Stimulated activated CD8-positive, alpha-beta memory T cell treated with anti-CD3 and anti-CD28 coated beads, Interleukin-4, amount 100 ng/mL, for 1 hour (primary cell): ENCODE measurements at places on chromosomes 7 and 10.

- DNase-seq = no peak
Measured at GRCh38 chr10:21516242-21517131, 9.0 kb downstream of the SKIDA1 start.

DNA sequence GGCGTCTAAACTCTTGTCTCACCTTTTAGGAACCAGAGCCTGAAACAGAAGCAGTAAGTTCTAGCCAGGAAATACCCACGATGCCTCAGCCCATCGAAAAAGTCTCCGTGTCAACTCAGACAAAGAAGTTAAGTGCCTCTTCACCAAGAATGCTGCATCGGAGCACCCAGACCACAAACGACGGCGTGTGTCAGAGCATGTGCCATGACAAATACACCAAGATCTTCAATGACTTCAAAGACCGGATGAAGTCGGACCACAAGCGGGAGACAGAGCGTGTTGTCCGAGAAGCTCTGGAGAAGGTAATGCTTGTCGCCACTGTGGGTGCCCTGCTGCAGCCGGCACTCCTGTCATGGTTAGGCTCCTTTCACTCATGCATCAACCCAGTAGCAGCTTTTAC lies 113.1 kb downstream of the ZMYND11 start:
- DNase-seq = no peak

DNA sequence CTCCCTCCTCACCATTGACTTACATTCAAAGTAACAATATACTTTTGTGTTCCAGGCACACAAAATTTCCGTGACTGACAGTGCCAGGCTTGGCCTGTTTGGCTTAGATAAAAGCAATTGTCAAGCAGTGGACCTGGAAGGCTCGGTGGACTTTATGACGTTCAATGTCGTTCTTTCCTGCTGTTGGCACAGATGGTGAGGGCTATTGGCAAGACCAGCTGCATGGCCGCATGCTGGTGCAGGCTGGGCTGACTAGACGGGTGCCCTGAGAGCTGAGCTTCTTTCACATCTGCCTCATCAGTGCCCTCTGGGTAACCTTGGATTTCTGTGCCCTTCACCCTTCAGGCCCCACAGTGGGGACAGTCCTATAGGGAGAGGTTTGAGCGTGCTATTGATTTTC lies 45.2 kb downstream of the WIPF3 start:
- no peak for DNase-seq

GRCh38 chr10:52258799-52259425 lies 55.2 kb upstream of the DKK1 start:
- no peak for DNase-seq

DNA sequence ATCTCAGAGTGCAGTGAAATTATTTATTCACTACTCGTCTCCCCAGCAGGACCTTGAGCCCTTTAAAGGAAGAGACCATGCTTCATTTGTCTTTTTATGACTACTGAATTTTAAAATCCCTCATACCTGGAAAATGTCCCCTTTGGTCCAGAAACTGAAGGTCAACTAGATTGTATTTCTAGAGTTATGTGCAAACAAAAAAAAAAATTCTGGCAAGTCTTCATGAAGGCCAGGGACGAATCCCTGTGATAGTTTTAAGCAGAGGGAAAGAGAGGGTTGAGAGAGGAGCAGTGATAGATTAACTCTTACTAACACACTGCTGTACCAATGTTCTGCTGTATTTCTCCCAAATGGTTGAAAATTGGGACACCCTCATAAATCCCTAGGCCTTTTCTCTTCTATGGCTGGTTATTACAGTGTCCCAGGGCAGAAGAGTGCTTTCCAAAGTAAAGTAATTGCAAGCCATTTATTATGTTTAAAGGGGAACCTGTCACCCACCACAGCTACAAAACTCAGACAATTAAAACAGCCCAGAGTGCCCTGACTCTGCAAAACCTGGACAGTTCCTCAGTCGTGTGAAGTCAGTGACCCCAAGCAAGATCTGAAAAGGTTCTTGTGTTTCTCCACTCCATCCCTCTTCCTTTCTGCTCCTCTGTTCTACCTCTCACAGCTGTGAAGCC lies 182.8 kb upstream of the AOAH start:
- no peak for DNase-seq

DNA sequence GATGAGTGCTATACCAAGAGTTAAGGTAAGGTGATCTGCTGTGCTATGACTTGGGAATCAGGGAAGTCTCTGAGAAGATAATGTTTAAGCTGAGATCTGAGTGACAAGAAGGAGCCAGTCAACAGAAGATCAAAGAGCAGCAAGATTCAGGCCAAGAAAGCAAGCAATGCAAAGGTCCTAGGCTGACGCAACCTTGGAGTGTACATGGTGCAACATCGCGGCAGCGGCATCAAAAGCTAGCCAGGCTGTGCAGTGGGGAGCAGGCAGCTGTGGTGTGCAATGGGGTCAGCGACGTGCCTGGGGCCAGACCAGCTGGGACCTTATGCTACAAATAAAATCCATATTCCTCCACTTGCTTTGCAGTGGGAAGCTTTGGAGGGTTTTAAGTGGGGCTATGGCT lies 324.1 kb downstream of the LRMDA start:
- no peak for DNase-seq

DNA sequence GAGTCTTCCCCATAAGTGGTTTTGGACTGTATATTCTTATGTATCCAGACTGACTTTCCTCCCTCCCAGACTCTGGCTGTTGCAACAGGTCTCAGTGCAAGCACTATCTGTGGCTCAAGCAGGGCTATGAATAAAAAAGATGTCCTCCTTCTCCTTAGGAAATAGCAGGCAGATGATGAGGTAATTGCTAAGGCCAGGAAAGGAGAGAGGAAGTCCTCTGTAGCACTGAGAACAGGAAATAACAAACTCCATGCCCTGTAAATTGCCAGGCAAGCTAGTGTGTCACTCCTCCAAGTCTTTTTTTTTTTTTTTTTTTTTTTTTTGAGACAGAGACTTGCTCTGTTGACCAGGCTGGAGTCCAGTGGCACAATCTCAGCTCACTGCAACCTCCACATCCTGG lies 900.1 kb downstream of the TYW1 start:
- no peak for DNase-seq
